ENCODE measurements at places on chromosomes 12 and 14.

GRCh38 chr12:57175428-57176138 is 28.2 kb upstream of the LRP1-AS start:
- DNase-seq = peak; percentile 70

DNA sequence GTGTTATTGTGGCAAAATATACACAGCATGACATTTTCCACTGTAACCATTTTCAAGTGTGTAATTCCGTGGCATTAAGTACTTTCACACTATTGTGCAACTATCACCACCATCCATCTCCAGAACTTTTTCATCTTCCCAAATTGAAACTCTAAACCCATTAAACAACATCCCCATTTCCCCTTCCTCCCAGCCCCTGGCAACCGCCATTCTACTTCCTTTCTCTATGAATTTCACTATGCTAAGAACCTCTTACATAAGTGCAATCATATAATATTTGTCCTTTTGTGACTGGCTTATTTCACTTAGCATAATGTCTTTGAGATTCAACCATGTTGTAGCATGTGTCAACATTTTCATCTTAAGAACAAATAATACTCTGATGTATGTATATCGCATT is 67.8 kb upstream of the PYGL start:
- peak; percentile 63 for DNase-seq

DNA sequence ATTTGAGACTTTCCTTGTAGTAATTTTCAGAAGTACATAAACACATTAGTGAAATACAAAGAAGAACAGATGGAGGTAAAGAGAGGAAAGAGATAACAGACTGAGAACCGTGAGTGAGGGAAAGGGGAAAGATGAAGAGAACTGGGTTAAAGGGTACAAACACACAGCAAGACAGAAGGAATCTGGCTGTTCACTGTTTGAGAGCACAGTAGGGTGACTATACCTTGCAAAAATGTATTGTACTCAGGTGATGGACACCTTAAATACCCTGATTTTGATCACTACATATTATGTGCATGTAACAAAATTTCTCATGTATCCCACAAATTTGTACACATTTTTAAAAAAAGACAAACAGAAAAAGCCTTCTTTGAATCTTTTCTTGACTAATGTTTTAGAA is 2.7 kb upstream of the TRHDE start:
- no peak for DNase-seq

GRCh38 chr12:1525858-1526257 is 68.5 kb downstream of the FBXL14 start:
- DNase-seq = no peak

DNA sequence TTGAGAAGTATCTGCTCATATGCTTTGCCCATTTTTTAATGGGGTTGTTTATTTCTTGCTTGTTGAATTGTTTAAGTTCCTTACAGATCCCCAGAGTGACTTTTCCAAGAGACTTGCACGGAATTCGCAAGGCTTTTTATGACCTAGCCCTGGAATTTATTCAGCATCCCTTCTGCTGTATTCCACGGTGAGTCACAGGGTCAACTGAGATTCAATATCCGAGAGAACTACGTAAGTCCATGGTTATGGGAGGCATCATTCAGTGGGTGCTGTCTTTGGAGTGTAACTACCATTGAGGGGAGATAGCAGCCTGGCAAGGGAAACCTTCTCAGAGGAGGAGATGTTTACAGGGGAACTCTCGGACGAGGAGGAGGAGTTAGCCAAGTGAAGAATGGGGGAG is 20.9 kb upstream of the GPRC5A start:
- no peak for DNase-seq

DNA sequence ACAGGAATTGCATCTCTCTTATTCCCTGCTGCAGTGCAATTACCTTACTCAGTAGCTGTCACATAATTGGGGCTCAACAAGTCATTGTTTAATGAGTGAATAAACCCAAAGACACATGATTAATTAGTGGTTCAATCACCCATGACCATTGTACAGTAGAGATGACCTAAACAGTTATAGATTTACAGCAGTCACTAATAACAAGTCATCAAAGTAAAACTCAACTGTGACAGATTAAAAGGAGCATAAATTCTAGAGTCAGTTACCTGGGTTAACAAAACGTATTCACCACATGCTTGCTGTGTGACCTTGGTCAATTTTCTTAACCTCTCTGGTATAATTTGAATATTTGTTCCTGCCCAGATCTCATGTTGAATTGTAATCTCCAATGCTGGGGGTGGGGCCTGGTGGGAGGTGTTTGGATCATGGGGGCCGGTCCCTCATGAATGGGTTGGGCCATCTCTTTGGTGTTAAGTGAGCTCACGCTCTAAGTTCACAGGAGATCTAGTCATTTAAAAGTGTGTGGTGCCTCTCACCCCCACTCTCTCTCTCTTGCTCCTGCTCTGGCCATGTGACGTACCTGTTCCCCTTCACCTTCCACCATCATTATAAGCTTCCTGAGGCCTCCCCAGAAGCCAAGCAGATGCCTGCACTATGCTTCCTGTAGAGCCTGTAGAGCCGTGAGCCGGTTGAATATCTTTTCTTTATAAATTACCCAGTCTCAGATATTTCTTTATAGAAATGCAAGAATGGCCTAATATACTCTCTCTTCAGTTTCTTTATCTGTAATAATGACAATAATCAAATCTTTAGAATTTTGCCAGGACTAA is 141.9 kb upstream of the PLEKHG7 start:
- no peak for DNase-seq

DNA sequence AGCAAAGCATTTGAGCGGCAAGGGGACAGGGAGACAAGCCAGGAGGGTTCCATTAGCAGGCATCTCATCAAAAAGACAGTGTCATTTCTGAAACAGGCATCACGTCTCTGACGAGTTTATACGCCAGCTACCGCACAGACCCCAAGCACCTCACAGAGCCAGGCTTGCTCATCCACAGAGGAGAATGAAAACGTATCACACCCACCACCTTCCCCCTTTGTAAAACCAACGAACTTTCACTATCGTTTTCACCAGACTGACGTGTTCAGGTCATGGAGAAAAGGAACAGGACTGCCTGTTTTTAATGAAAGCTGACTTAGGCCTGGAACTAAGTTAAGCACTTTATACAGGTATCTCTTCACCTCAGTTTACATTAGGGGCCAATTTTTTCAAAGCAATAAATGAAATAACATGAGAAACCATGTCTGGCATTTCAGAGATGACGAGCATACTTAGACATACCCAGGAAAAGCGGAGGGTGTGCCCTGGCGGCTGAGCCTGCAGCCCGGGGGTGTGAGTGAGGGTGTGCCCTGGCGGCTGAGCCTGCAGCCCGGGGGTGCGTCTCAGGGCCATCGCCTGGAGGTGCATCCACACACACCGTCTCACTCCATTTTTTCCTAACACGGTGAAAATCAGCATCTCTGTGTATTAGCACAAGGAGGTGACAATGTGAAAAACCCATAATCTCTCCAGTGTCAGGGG is 41.9 kb downstream of the STX2 start:
- peak; percentile 13 for DNase-seq

- DNase-seq = no peak
These were observed 901 bp downstream of the B3GNT4 start for GRCh38 chr12:122204167-122205052.

GRCh38 chr14:37597538-37597913 is 2.1 kb downstream of the TTC6 start:
- no peak for DNase-seq

DNA sequence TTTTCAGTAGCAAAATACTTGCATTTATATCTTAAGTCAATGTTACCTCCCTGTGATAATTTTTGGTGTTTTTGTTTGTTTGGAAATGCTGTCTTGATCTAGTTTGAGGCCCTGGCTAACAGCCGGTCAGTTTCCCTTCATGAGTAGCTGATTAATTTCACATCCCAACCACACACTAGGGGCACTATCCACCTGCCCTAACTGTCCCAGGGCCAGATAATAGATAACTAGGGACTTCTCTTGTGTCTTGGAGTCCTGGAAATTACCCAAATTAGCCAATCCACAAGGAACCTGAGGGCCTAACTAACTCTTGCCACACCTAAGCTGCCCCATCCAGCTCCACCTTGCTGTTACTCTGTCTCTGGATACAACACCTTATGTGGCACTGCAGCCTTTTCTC is 399.9 kb downstream of the FOXG1 start:
- DNase-seq = no peak

- DNase-seq = no peak
These were observed 27.7 kb upstream of the DHRS2 start for GRCh38 chr14:23608454-23608853.

DNA sequence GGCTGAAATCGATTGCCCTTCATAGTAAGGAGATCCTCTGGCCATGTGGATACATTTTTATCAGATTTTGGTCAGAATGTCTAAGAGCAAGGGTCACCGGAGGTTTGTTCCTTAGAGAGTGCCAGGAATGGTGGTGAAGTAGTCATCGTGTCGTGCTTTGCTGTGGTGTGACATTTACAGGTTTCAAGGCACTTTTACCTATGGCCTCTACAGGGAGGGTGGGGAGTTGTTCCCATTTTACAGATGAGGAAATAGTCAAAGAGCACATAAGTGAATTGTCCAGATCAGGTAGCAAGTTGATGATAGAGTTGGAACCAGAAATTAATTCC is 57.2 kb downstream of the WDR20 start:
- no peak for DNase-seq

DNA sequence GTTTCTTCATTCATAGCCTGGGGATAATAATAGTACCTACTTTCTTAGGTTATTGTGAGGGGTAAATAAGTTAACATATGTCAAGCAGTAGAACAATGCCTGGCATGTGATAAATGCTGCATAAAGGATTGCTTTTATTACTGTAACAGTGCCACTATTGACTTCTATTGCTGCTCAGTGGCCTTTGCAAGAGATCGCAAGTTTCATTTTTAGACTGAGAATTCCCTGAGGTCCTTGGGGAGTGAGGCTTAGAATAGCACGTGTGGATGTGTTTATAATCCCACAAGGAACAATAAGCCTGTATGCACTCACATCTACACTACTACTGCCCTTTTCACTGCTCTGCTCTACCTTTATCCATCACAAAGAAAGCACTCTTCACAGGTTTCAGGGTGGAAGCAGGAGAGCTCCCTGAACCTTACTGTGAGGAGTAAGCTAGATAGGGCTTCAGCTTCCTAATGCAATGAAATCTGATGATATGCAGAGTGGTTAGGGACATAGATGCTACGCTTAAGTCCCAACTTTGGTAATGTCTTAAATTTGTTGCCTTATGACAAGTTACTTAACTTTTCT is 302.6 kb downstream of the SNAPC1 start:
- no peak for DNase-seq

DNA sequence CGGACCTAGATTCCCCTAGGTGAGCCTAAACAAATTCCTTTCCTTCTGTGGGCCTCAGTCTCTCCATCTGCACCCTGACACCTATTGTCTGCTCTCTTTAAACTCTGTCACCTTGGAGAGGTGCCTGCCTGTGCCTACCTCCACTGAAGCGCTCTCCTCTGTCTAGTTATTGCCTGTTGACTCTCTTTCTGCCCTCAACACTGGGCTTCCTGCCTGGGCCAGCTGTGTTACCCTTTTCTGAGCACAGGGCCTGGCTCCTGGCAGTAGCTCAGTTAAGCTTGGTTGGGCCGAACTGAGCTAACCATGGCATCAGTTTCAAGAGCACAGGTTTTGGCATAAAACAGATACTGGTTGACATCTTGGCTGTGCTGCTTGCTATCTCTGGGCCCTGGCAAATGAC is 43.5 kb downstream of the PRMT8 start:
- DNase-seq = no peak

DNA sequence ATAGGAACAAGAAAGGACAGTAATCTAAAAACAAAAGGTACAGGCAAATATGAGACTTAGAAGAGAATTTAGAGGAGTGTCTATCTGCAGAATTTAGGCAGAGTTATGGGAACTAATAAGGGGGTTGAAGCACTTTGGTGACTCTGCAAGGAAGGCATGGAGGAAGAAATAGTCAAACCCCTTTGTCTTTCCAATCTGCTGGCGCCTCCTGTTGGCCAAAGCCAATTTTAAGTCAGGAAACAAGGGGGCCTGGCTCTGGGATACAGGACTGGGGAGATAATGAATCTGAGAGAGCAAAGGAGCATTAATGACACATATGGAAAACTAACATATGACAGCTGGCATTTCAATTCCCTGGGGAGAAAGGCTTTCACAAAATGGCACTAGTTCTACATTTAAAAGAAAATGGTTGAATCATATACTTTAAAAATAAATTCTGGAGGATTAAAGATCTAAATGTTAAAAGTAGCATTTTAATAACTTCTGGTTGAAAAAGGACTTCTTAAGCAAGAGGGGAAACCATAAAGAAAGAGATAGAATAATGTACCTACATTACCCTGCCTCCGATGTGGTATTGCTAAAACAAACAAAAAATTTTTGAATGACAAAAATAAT is 48.5 kb upstream of the CSRP2 start:
- peak; percentile 35 for DNase-seq

GRCh38 chr14:41604721-41605531 is 1.8 kb upstream of the LRFN5 start:
- DNase-seq = no peak

- DNase-seq = no peak
These were observed 80.1 kb downstream of the PLEKHA5 start for GRCh38 chr12:19209661-19210060.

- DNase-seq = no peak
These were observed 167.1 kb downstream of the KIF21A start for GRCh38 chr12:39275846-39276245.

All from inflammatory macrophage treated with lipopolysaccharide for 4 hours (primary cell).